Activated CD8-positive, alpha-beta memory T cell treated with anti-CD3 and anti-CD28 coated beads for 48 hours (primary cell): ENCODE measurements at places on chromosomes 7 and 10.

GRCh38 chr7:147492606-147493005 is 1098.0 kb upstream of the C7orf33 start:
- no peak for DNase-seq

- DNase-seq = no peak
These were observed 70.2 kb upstream of the PPP2R2D start for GRCh38 chr10:131830446-131831130.

- DNase-seq = no peak
These were observed 96.5 kb upstream of the FAM20C start for GRCh38 chr7:95863-96260.

- no peak for DNase-seq
These were observed 294.2 kb upstream of the ZMIZ1 start for GRCh38 chr10:78774614-78774998.

GRCh38 chr7:23298141-23298881 is 828 bp upstream of the MALSU1 start:
- DNase-seq = no peak

- no peak for DNase-seq
These were observed 32.7 kb downstream of the CALML5 start for GRCh38 chr10:5466451-5467206.

DNA sequence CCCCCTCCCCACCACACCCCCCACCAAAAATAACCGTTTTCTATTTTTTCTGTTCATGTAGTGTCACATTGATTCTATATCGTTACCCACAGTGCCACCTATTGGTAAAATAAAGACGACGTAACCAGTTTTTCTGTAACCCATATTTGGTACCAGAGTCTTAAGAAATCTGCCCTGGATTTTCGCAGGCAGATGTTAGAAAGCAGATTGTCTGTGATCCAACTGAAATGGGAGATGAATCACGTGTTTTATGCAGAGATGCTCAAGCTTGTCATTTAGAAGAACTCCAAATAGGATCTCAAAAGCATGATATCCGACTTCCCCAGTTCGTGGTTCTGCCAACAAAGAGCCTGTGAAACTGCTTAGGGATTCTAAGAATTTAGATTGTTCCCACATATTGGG is 261.1 kb upstream of the CSTF2T start:
- DNase-seq = no peak

GRCh38 chr7:2063563-2064260 is 169.0 kb downstream of the MAD1L1 start:
- no peak for DNase-seq

DNA sequence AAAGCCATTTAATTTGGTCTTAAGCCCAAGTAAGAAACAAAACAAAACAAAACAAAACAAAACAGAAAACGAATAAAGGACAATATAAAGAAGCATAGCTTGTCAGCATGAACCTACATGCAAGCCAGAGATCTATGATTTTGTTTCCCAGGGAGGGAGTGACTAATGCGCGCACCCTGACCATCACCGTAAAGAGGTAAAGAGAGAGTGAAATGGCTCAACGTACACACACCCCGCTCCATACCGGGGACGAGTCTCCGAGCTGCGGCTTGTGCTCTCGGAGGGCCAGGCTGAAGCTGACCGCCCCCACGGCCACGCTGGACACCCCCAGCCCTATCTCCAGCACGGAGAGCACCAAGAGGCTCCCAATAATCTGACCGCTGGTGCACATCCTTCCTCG is 1.1 kb downstream of the TMEM196 start:
- no peak for DNase-seq

DNA sequence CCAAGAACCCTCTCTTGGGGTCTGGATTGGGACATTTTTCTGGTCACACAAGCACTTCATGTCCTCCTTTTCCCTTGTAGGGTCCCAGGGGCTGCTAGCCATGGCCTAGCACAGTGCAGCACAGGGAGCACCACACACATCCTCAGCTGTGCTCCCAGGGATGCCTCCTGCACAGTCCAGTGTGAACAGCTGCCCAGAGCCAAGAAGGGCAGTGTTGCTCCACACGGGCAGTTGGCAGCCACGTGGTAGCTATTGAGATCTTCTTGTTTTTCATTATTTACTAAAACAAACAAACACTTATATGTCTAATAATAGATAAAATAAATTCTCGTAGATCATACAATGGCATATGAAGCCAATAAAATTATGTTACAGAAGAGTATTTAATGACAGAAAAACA is 13.9 kb upstream of the LANCL2 start:
- no peak for DNase-seq

DNA sequence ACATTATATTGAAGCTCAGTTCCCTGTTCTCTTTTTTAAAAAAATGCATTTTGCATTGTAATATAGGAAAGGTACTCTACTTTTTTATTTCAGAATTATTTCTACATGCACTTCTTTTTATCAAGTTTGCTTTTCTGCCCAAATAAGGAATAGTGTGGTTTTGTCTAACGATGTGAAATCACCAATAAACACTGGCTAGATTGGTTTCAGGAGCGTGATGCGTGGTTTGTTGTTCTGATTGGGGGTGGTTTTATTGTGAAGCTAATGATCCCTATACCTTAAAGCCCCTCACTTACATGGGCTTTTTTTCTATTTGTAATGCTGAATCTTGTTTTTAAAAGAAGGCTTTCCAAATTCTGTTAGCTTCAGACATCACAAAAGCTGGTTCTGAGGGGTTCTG is 17.6 kb downstream of the ENTPD7 start:
- no peak for DNase-seq

- DNase-seq = no peak
These were observed 233.6 kb downstream of the PRPF18 start for GRCh38 chr10:13820119-13820963.

DNA sequence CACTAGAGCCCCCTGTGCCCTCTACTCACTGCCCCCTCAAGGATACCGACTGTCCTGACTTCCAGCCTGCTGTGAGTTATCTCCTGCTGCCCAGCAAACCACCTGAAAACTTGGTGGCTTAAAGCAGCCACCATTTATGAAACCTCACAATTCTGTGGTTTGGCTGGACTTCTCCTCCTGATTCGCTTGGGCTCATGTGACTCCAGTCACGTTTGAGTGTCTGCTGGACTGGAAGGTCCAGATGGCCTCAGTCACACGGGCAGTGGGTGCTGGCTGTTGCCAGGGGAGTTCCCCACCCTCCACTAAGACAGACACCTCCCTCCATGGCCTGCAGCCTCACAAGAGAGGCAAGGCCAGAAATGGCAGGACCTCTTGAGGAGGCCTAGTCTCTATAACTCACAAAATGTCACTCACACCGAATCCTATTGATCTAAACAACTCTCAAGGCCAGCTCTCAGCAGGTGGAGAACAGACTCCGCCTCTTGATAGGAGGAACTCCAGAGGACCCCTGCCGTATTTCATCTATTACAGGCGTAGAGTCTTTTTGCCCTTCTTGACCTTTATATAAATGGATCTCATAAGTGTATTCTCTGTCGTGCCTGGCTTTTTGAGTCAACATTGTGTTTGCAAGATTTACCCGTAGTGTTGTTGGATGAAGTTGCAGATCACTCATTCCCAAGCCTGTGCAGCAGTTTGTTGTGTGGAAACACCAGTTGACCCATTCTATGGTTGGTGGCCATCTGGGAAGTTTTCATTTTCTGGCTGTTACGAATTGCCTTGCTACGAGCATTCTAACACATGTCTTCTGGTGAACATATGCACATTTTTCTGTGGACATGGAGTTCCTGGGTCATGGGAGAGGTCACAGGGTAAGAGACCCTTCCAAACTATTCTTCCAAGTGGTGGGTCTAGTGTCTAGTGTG is 48.3 kb downstream of the ZMIZ1 start:
- DNase-seq = no peak

GRCh38 chr7:30467271-30467670 is 11.3 kb downstream of the NOD1 start:
- DNase-seq = no peak

DNA sequence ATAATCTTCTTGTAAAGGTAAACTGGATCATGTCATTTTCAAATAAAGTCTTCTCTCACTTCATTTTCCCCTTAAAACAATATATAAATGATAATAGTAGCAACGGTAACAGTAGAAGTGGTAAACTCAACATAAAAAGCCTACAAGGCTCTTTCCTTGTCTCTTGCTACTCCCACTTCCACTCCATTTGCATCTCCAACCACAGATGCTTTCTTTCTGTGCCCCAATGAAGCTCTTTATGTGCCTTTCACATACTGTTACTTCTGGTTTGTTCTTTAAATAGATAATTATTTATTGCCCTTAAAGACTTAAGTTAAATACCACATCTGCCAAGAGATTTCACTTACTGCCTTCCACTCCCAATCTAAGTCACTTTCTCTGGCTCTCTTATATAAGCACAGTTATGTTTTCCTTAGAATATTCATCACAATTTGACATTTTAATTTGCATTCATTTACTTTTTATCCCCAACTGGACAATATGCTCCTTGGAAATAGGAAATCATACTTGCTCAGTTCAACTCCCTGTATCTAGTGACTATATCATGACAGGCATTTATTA is 149.9 kb downstream of the CRPPA start:
- no peak for DNase-seq

- no peak for DNase-seq
These were observed 54.8 kb downstream of the ZMIZ1 start for GRCh38 chr10:79123547-79123963.

DNA sequence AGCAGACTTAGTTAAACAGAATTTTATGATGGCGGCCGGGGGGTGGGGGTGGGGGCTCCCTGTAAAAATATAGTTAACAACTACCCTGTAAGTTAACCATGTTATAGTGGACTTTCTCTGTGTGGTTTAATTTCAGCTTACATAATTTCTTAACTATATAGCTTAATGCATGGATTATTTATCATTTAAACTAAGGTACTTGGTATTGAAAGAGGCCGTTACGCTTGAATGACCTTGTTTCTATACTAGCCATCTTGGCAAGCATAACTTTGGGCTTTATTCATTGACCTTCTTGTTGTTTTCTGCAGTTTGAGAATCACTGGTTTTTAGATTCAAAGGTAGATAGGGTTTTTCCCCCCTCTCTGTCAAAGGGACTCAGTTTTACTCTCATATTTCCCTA is 8.4 kb downstream of the EIF4EBP2 start:
- no peak for DNase-seq

GRCh38 chr7:74027683-74028320 is at the start of gene ELN:
TSS of gene ELN (plus strand) at chr7:74028173. CDS start at chr7:74028188, 15 bp downstream.
- no peak for DNase-seq

DNA sequence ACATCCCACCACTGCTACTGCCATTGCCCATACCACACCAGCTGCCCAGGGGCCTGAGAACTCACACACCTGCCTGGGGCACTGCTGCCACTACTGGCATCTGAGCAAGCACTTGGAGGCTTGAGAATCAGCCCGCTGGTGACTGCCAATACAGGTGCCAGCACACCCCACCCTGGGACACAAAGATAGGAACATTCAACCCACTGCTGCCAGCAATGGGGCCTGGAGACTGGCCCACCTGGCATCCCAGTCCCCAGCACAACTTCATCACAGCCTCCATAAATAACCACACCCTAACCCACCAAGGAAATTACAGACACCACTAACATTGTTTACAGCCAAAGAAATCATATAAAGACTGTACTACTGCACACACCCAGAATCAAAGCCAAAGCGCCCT is 115.9 kb downstream of the SLC16A9 start:
- no peak for DNase-seq

GRCh38 chr7:21131897-21132296 is 296.0 kb upstream of the SP4 start:
- DNase-seq = no peak

- DNase-seq = no peak
These were observed 121.3 kb downstream of the MPP7 start for GRCh38 chr10:28181478-28182096.

DNA sequence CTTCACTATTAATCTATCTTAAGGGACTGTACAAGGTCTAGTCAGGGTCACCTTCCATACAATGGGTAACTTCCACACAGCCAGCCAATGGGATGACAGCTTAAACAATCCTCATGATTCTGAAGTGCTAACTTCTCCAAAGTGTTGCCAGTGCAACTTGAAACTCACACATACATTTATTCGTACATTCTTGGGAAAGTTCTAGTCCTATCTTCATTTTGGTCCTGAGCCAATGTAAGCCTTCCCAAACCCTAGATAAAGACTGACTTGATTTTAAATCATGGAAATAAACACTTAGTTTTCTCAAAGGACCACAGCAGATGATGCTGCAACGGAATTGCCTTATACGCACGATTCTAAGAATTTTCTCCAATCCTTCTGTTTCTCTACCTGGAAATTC is 117.5 kb upstream of the COL1A2 start:
- no peak for DNase-seq

DNA sequence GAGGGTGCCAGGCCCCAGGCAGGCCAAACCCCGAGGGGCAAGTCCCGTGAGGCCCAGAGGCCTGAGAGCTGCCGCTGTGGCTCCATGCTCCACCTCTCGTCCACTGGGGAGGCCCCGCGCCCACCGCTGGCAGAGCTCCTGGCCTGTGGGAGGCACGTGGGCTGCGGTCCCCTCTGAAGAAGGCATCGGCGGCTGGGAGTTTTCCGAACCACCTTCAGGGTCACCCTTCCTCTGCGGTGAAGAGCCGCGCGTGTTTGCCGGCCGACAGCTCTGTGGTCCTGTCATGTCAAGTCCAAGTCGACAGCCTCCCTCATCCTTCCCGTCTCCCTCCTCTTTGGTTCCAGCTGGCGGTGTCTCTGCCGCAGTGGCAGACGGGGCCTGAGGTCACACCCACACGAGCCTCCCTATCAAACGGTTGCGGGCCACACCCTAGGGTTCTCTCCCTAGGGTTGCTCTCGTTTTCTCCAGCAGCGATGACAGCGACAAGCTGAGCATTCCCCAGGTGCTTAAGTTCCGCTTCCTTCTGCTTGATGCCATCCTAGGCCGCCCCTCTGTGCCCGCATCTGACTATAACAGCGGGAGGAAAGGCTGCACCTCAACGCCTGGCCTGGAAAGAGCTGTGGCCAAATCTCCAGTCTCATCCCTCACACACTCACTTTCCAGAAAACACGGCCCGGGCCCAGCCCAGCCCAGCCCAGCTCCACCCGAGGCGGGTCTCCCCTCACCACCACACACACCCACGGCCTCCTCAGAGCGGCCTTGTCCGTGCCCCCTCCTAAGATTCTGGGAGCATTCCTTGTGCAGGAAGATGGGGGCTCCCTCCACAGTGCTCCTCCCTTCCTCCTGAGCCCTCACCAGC is 185.0 kb downstream of the ELFN1 start:
- no peak for DNase-seq

DNA sequence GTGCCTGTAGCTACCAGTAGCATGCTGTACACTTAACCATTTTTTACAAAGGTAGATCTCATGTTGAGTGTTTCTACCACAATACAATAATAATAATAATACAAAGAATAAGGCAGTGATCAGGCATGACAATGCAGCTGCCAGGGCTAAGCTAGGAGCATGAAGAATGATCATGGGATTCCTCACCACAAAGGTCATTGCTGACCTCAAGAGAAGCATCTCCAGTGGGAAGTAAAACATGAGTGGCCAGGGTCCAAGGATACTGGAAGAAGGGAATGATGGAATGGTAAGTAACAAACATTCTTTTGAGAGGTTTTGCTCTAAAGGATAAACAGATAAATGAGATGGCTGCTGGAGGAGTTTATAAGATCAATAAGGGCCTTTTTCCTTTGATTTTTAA is 591.1 kb downstream of the TNS3 start:
- no peak for DNase-seq

GRCh38 chr10:31678575-31679516 is 249.8 kb downstream of the ARHGAP12 start:
- DNase-seq = no peak
